ENCODE measurements at places on chromosomes 3 and 15. TPM values are rescaled to one million over a fixed set of nuclear protein-coding genes. Genes with fewer than 3 reads are reported as not detected.

Gene CD80
- 0.10 TPM for total RNA-seq

Gene WDR76
- total RNA-seq = 5.7 TPM

DNA sequence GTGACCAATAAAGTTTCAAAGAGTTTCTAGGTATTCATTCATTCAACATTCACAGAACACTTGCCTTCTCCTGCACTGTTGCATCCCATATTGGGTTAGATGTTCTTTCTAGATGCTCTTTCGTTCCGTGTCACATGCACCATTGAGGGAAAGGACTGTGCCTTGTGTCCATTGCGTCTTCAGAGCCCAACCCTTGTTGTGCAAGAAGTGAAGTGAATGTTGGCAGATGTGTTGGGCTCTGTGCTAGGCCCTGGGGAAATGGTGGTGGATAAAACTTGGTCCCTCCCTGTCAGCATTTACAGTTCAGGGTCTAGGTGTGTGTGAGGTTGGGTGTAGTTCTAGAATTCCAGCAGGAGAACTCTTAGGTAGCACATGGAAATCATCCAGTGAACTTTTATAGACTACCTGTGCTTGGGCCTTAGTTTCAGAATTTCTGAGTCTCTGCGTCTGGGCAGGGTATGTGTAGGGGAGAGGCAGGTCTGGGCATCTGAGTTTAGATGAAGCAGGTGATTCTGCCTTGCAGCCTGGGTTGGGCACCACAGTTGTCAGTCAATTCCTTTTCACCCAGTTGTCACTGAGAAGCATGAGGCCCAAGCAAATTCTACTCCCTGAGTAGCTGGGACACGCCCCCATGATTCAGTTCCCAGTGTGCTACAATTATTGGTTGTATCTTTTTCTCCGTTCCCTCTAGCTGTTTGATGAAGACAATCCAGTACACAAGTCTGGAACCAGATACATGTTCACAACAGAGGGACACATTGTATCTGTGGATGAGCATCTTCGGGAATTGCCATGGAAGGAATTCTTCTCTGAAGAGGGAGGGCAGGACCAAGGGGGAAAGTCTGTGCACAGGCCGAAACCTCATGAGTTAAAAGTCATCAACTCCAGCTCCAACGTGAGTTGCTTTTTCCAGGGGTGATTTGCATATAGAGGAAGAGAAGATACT lies 25.4 kb downstream of the EDEM1 start:
- no peaks in the 10 kb centered on the region for H3K27me3 ChIP-seq
- H3K36me3 ChIP-seq = peaks cover 63% of the 10 kb centered on the region
- H3K4me1 ChIP-seq = peaks cover 7% of the 10 kb centered on the region
- H3K4me3 ChIP-seq = no peak overlapping the region

DNA sequence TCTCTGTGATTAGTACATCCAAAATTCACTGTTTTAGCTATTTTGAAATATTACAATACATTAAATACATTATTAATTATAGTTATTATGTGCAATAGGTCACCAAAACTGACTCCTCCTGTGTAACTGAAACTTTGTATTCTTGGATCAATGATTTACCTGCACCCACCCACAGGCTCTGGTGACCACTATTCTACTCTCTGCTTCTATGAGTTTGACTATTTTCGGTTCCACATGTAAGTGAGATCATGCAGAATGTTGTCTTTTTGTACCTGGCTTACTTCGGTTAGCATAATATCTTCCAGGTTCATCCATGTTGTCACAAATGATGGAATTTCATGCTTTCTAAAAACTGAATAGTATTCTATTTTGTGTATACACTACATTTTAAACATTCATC lies 43.8 kb downstream of the SLC2A2 start:
- no peaks in the 10 kb centered on the region for H3K27me3 ChIP-seq
- no peaks in the 10 kb centered on the region for H3K36me3 ChIP-seq

DNA sequence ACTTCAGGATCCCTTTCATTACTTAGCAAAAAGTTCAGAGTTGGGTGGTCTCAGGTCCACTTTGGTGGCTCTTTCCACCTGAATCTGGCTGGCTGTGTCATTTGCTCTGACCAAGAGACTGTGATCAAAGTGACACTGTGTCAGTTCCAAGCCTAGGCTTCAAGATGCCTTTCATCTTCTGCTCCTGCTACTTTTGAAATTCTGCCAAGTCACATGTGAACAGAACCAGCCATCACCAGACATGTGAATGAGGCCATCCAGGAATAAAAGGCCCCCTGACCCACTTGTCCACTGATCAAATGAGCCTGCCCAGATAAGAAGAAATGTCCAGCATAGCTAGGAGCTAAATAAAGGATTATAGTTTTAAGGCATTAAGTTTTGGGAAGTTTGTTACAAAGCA lies 132.2 kb downstream of the OSBPL10 start:
- no peak overlapping the region for H3K27ac ChIP-seq
- no peak for DNase-seq
- H3K4me3 ChIP-seq = no peak overlapping the region

DNA sequence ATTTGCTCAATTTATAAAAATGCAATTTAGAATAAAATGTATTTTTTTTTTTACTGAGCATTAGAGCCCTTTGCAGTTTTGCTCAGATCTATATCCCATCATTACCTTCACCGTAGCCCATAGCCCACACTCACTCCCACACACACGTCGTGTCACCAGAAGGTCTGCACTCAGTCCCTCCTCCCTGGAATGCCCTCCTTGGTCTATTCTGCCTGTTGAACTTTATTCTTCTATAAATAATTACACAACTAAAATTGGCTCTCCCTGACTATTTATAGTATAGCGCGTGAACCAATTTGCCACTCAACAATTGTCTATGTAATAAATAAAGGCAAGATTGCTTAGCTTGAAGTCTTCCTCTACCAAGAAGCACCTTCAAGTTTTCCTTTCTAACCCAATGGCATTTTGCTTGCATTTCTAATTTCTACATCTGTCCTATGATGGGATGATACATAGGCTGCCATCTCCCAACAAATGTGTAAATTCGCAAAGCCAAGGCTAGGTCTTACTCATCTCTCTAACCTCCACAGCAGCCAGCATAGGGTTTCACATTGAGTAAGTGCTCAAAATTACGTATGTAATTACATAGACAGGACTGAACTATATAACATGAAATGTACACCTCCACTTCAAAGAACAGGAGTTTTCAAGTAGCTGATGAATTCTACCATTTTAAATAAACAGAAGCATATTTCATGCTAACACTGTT lies 172.0 kb upstream of the HES1 start:
- no peak for DNase-seq
- no peak overlapping the region for H3K4me3 ChIP-seq

DNA sequence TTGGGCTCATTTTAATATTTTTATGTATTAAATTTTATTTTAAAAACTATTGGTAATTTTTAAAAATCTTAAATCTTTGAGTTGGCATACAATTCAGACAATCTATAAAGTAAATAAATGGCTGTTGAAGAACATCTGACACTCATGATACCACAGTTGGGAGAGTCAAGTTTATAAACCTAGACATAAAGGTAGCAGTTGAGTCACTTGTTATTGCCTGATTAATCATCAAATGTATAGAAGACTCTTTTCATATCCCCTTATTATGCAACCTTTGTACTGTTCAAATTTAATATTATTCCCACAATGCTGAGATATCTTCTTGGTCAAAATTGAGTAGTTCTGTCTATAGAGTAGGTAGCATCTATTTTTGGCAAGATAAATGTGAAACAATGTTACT lies 19.6 kb downstream of the PAQR9 start:
- H3K27me3 ChIP-seq = peaks cover 2% of the 10 kb centered on the region
- H3K36me3 ChIP-seq = no peaks in the 10 kb centered on the region
- DNase-seq = no peak
- no peak overlapping the region for H3K4me3 ChIP-seq
- H3K27ac ChIP-seq = no peak overlapping the region
- peaks cover 4% of the 10 kb centered on the region for H3K4me1 ChIP-seq

DNA sequence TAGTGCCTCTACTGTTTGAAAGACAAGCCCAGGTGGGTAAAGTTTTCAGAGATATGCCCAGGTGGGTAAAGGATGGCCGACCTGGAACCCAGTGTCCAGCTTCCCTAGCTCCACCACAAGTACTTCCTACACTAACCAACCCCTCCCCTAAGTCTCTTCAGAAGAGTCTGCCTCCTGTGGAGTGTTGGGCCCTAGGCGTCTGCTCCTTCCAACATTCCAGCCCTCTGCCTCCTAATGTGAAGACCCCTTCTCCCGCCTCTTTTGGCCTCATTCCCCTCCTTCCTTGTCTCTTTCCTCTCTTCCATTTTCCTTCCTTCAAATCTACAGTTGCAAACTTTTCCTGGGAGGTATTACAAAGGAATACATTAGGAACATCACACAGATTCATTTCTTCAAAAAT lies 38.6 kb downstream of the CNTN3 start:
- H3K4me3 ChIP-seq = no peak overlapping the region
- no peak overlapping the region for H3K27ac ChIP-seq
- no peaks in the 10 kb centered on the region for H3K27me3 ChIP-seq
- H3K36me3 ChIP-seq = no peaks in the 10 kb centered on the region
- H3K4me1 ChIP-seq = no peaks in the 10 kb centered on the region

DNA sequence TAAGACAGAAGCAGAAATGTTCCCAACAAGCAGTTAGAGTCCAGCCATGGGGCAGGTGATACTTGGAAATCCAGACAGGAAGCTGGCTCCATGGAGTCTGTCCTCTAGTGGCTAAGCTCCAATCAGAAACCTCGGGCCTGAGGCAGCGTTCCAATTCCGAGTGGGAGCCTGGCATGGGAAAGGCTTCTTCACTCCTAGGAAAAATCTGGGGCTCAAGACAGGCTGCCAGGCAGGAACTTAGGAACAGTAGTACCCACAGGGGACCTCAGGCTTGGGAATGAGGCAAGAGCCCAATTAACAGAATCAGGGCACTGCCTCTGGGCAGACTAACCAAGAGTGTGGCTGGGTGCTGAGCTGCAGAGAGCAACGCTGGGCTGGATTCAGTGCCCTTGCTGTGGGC lies 6.2 kb upstream of the ATP13A4 start:
- no peaks in the 10 kb centered on the region for H3K36me3 ChIP-seq
- no peak overlapping the region for H3K4me3 ChIP-seq
- H3K27me3 ChIP-seq = no peaks in the 10 kb centered on the region
- H3K27ac ChIP-seq = no peak overlapping the region
- no peak for DNase-seq

- no peak for DNase-seq
- H3K27me3 ChIP-seq = no peaks in the 10 kb centered on the region
- no peaks in the 10 kb centered on the region for H3K36me3 ChIP-seq
- H3K27ac ChIP-seq = no peak overlapping the region
Observed at GRCh38 chr15:99542828-99543227, 23.0 kb upstream of the MEF2A start.

DNA sequence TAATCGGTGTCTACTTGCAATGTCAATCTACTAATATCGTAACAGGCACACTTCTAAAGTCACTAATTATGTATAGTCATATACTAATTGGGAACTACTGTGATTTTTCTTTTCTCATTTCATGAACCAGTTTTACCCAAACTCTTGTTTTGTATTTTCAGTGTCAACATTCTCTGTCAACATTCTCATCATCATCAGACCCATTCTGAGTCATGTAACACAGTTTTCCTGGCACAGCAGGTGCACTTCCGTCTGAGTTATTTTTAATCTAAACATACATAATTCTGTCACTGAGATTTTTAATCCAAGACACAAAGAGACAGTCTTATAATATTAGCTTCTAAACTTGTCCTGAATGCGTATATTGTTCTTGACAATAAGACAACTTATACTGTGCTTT lies 205.1 kb upstream of the EIF1B start:
- no peak overlapping the region for H3K4me3 ChIP-seq
- H3K4me1 ChIP-seq = peaks cover 7% of the 10 kb centered on the region
- no peaks in the 10 kb centered on the region for H3K36me3 ChIP-seq
